ENCODE measurements at places on chromosomes 3 and 15.

GRCh38 chr3:172708921-172709773 is 1.7 kb downstream of the NCEH1 start:
- no peak for DNase-seq

DNA sequence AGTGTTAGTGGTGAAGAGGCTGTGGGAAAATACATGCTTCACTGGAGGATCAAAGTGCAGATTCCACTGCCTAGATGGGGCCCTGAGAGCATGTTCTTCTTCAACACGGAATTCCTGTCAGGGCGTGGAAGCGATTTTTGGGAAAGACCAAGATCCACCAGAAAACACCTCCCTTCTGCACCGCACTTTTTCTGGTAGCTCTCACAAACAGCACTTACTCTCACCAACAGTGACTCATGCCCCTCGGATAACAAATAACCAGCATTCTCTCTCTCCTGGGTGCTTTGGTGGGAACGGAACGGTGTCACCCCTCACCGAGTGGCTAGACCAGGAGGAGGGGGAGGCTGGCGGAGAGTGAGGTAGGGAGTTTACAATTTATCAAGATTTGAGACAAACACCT is 40.1 kb downstream of the ADAMTSL3 start:
- DNase-seq, result no peak

GRCh38 chr3:156727519-156728205 is 53.3 kb downstream of the TIPARP start:
- no peak for DNase-seq

GRCh38 chr3:176595307-176595706 is 602.0 kb downstream of the TBL1XR1 start:
- no peak for DNase-seq

- no peak for DNase-seq
Measured at GRCh38 chr15:39508536-39508935, 72.3 kb upstream of the THBS1 start.

- DNase-seq, result no peak
Measured at GRCh38 chr15:25725758-25726157, 137.4 kb downstream of the ATP10A start.

GRCh38 chr15:38972831-38973230 is 408.2 kb upstream of the RASGRP1 start:
- no peak for DNase-seq

DNA sequence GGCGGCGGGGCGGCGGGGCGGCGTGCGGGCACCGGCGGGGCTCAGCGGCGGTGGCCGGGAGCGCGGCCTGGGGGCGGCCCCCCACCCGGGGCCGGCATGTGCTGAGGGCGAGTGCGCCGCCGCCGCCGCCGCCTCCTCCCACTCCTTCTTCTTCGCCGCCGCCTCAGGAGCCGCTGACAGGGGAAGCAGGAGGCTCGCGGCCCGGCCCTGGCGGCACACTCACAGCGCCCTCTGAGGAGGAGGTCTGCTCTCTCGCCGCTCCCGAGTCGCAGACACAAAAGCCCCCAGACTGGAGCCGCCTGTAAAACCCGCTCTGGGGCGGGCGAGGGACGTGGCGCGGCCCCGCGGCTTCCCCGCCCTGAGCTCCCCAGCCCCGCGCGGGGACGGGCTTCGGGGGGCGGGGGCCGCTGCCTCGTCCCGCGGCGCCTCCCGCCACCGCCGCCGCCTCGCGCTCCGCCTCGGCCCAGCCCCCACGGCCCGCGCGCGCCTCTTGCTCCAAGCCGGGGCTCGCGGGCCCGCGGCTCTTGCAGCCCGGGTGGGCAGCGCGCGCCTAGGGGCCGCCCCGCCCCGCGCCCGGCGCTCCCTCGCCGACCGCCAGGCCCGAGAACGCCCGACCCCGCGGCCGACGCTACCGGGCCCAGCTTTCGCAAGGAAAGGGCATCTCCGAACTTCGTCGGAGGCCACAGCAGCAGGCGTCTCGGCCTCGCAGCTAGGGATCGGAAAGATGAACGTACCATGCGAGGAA is at the start of gene PYGO1:
PYGO1 (minus strand) TSS at position 276 of the 745 bp plus-strand sequence. CDS start 462 bp downstream, outside the sequence.
- DNase-seq, result peak; percentile 7

GRCh38 chr15:93249623-93250022 is 160.6 kb upstream of the RGMA start:
- DNase-seq, result no peak

GRCh38 chr3:149843502-149843901 is 30.5 kb downstream of the RNF13 start:
- DNase-seq, result no peak

- DNase-seq, result no peak
Measured at GRCh38 chr15:78264304-78265136, at the start of gene DNAJA4. Gene DNAJA4, plus strand, starts transcription at chr15:78264562. Its CDS starts 202 bp downstream, at chr15:78264764.

GRCh38 chr3:60025096-60026050 is 975.5 kb upstream of the CFAP20DC start:
- DNase-seq, result no peak

GRCh38 chr15:94206463-94207167 is 24.7 kb upstream of the MCTP2 start:
- DNase-seq, result no peak

GRCh38 chr3:120094776-120095225 is 554 bp upstream of the GSK3B start:
- DNase-seq, result peak; percentile 95

GRCh38 chr3:72169561-72170472 is 384.9 kb upstream of the PROK2 start:
- DNase-seq, result no peak

DNA sequence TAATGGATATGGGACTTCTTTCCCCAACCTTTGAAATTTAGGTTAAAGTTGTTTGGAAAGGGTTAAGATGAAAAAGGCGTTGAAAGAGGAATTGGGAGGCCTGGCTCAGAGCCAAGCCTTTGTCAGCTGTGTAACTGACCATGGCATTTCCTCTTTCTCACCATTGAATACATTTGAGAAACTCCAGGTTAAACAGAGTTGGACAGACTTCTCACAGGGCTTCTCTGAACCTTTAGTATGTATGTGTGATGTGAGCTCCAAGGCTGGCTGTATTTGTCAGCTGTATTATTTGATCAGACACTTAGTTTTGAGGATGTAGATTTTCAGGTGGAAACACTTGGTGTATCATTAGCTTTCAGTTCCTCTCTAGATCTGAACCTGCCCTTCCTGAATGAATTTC is 136.4 kb upstream of the GOLGA6L4 start:
- no peak for DNase-seq

DNA sequence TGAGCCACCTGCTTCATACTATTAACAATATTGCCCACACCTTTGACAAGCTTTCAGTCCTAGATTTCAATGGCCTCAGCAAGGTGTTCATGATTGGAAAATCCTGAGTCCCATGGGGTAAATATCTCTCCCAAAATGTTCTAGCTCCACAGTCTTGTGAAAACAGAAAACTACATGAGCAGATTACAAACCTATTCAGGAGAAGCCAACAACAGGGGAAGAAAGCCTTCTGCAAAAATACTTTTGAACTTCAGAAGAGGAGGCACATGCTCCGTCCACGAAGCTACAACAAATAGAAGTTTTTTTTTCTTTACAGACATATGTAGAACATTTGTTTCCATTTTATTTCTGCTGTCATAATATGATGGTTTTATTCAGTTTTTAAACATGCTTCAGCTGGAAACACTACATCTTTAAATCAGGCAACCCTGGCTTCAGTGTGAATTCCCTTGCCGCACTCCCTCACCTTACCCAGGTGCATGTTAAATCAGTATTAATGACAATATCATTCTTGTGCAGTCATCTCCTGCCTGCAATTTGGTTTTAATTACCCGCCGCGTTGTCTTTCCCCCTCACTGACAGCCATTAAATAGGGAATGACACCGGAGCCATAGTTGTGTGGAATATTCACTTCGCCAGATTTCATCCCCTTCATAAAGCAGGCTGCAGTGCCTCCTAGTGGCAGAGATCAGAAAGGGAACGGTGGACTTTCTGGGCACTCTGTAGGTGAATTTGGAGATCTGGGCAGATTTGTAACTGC is 725.5 kb upstream of the ARRDC4 start:
- peak; percentile 63 for DNase-seq

- DNase-seq, result no peak
Measured at GRCh38 chr15:33729653-33730052, 238.6 kb upstream of the CHRM5 start.

GRCh38 chr3:69209413-69209812 is 87.0 kb upstream of the LMOD3 start:
- no peak for DNase-seq

DNA sequence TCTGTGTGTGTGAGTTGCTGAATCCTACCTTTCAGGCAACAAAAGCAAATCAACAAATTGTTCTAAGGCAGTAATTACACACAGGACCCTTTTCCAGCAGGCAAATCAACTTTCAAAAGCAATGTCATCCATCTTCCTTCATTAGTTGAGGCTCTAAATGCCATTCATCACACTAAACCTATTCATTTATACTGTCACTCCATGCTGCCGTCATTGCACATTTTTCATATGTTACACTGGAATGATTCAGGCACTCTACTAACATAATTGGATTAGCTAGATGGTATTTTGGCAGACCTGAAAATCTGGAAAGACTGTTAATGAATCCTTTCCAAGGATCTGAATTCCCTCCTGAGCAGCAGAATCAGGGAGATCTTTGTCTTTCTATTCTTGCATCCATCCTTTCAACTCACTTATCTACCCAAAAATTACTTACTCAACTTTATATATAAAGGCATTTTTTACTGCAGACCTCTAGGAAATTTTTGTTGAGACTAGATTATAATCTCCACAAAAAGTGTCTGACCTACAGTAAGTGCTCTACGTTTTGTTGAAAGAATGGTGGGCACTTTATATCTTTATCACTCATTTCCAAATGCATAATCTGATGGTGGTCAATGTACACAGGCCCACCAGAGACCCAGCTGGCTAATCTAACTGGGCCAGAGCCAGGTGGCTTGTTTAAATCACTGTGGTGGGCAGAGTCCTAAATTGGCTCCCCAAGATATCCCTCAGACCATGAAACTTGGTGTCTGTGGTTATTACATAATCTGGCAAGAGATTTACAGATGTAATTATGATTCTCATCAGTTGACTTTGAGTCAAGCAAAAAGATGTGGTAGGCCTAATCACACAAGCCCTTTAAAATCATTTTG is 25.0 kb downstream of the MIX23 start:
- DNase-seq, result no peak

- DNase-seq, result no peak
Measured at GRCh38 chr15:42692536-42692935, 44.4 kb downstream of the CDAN1 start.

- DNase-seq, result no peak
Measured at GRCh38 chr15:84570164-84570735, 30.6 kb upstream of the ZSCAN2 start.

DNA sequence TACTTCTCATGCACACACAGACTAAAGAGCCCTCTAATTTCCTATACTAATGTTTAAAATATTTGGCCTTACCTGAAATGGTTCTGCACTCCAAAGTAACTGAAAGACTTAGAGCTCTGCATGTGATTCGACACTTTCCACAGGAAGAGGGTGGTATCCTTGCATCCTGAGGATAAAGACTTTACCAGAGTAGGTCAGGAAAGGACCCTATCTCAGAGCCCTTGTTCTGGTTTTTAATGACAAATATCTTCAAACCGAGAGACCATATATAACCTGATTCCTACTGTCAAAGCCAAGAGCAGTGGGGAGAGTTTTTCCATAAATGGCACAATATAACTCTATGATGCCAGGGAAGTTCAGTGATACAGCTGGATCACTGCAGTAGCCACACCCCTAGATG is at the start of gene GP5:
GP5 (minus strand) TSS at position 101 of the 400 bp plus-strand sequence. CDS start 984 bp downstream, outside the sequence.
- DNase-seq, result no peak

DNA sequence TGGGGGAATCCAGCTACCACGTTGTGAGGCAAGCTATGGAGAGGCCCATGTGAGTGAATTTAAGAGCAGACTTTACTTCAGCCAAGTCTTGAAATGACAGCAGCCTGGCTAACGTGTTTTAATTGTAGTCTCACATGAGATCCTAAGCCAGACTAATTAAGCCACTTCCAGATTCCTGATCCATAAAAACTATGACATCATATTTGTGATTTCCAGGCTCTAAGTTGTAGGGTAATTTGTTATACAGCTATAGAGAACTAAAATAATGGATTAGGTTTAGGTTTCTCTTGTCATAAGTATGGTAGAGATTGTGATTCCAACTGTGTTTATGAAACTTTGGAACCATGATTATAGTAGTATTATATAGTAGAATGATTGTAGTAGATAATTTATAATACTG is 329.5 kb downstream of the DOCK3 start:
- DNase-seq, result no peak

DNA sequence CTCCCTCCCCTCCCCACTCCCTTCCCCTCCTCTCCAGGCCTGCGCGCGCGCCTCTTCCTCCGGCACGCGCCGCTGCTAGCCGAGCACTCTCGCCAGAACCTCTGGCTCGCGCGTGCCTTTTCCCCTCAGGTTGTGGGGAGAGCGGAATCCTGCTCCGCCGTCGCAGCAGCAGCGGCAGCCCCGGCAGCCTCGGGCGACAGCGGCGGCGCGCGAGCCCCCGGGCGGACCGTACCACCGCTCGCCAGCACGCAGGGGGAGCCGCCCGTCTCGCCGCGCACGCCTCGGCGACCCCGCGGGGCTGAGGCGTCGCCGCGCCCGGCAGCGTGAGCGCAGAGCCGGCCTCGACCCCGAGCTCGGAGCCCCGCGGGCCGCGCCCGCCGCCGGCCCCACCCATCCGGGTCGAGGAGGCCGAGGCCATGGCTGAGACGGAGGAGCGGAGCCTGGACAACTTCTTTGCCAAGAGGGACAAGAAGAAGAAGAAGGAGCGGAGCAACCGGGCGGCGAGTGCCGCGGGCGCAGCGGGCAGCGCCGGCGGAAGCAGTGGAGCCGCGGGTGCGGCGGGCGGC is at the start of gene CDV3:
CDV3 (plus strand) TSS at position 58 of the 566 bp plus-strand sequence; CDS start at position 417, 359 bp downstream.
- no peak for DNase-seq

GRCh38 chr3:104368760-104369159 is 997.9 kb upstream of the ALCAM start:
- no peak for DNase-seq

DNA sequence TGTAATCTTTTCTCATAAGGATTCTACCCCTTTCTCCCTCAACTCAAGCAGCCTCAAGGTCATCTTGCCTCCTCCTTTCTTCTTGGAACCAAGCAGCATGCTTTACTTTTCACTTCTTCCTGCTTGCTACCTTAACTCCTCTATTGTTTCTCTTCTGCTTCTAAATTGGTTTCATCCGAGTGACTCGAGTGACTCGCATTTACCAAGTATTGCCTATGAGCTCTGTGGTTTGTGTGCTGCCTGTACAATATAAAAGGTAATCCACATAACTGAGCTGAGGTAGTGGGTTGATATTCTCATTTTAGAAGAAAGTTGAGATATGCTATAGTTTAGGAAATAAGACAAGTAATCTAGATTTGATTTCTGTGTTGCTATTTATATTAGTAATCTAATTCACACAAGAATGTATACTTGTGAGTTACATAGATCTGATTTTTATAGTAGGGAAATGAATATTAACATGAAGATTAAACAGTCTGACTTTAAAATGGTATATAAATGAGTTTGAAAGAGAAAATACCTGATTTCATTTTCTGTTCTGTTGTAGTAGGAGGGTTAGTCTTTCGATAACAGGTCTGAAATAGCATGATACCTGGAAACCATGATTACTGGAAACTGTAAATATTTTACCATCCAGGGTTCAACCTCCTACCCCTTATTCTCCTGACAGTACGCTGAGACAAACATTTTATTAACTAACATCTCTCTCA is 5.5 kb downstream of the HHLA2 start:
- no peak for DNase-seq

GRCh38 chr3:36677331-36678007 is 86.9 kb downstream of the DCLK3 start:
- no peak for DNase-seq
